ENCODE measurements at places on chromosomes 7 and 10.

- no peak for DNase-seq
Measured at GRCh38 chr10:79310200-79310865, 36.9 kb upstream of the PPIF start.

- DNase-seq: no peak
Measured at GRCh38 chr7:29350351-29350750, 155.8 kb downstream of the CHN2 start.

DNA sequence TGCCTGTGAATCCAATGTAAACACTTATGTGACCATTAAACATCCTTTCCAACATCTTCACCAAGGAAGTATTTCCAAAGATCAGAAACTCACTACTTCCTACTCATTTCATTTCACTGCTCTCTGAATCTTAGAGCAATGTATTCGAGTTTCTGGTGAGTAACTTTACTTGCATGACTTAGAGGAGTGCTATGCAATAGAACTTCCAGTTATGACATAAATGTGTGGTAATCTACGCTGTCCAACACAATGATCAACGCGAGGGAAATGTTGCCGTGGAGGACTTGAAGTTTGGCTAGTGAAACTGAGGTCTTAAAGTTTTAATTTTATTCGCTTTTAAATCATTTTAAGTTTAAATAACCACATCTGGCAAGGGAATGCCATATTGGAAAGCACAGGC, 1326.3 kb downstream of the XPNPEP1 start:
- no peak for DNase-seq

DNA sequence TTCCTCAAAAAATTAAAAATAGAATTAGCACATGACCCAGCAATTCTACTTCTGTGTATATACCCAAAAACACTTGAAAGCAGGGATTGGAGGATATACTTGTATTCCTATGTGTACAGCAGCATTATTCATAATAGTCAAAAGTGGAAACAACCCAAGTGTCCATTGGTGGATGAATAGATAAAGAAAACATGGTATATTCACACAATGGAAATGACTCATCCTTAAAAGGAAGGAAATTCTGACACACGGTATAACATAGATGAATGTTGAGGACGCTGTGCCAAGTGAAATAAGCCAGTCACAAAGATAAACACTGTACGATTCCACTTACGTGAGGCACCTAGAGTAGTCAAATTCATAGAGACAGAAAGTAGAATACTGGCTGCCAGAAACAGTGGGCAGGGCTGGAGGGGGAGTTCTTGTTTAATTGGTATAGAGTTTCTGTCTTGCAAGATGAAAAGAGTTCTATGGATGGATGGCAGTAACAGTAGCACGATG, 26.6 kb upstream of the KAT6B start:
- DNase-seq: no peak

DNA sequence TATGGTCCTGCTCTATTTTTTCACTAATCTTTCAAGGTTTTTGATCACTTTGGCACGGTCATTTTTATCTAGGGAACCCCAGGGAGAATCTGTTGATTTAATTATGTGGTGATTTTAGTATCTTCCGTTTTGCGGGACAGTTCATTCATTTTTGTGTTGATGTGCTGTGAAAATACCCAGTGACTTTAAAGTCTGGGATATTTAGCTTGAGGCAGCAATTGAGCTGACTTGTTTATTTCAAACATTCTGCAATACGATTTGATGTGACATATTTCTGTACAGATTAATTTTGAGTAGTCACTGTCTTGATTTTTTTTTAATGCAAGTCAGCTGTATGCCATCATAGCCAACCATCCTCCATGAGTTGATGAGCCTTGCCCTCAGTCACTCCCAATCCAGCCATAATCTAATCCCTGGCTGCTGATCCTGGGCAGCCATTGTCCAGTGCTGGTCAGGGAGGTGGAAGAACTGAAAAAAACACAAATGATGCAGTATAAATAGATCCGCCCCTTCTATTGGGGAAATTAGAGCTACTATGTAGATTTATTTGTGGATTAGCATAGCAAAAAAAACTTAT, 183.4 kb downstream of the CCSER2 start:
- DNase-seq: no peak

DNA sequence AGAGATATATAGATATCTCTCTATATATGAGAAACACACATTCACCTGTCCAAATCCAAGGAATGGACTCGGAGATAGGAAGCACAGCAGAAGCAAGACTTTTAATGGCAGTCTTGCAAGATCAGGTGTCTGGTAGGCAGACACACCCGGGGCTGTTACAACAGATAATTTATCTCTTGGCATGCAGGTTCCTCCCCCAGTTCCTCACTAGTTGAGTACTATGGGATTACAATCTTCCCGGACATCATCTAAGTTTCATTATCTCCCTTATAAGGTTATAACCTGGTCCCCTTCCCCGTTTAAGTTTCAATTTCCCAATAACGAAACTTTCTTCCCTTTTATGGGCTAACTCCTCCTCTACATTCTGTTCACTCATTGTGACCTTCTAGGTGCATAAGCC, 399.3 kb downstream of the PPP1R3A start:
- no peak for DNase-seq

DNA sequence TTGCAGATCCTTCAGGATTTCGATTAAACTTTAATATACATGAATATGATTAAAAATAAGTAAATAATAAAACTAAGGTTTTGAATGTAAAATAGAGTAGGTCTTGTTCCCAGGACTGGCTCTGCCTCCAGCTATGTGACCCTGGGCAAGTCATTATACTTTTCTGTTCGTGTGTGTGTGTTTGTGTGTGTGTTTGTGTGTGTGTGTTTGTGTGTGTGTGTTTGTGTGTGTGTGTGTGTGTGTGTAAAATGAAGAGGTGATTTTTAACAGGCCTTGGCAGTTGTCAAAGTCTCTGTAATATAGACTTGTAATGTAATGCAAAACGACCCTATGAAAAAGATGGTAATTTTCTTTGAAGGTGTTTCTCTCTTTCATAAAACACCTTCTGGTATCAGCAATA, 79.2 kb downstream of the HGF start:
- DNase-seq: no peak

- peak; percentile 75 for DNase-seq
Measured at GRCh38 chr10:112314822-112315474, 31.7 kb downstream of the TECTB start.

- no peak for DNase-seq
Measured at GRCh38 chr7:150507947-150508602, 6.6 kb upstream of the GIMAP7 start.

GRCh38 chr7:151936207-151936606, 20.0 kb upstream of the GALNTL5 start:
- DNase-seq: no peak
